ENCODE measurements at places on chromosomes 12 and 14.

GRCh38 chr12:64752833-64753238 lies 6.4 kb downstream of the GNS start:
- no peak for DNase-seq

DNA sequence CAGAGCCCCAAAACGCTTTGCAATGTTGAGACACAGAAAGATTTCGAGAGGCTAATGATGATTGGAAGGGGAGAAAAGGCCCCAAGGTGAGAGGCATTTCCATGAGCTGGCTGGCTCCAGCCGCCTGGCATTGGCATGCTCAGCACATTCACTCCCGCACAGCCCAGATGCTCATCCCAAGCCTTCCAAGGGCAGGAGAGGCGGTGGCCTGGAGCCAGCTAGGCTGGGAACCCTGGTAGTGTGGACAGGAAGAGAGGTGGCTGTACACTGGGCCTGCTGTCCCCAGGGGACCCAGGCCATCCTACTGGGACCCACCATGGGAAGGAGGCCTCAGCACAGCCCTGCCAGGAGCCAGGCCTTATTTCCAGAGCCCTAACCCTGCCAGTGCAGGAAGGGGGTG lies 72.2 kb downstream of the SPTB start:
- no peak for DNase-seq

GRCh38 chr12:44428825-44429224 lies 447.3 kb downstream of the NELL2 start:
- no peak for DNase-seq

DNA sequence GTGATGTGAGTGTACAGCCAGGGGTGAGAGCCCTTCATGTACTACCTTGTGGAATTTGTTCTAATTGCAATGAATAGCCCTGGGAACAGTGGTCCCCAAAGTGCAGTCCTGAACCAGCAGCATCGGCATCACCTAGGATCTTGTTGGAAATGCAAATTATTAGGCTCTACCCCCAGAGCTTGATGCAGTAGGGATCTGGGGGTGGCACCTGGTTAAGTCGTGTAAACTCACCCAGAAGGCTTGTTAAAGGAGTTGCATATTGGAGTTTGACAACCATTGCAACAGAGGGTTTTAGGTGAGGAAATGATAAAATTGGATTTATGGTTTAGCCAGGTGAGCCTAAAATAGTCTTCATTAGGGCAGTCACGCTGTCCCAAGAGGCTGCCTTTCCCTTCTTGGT lies 73.2 kb downstream of the PLEKHG3 start:
- DNase-seq, result no peak

- DNase-seq, result no peak
These were observed 267.4 kb downstream of the APAF1 start for GRCh38 chr12:98912401-98912974.

- DNase-seq, result no peak
These were observed 240.5 kb downstream of the ADGRD1 start for GRCh38 chr12:131194166-131194565.

DNA sequence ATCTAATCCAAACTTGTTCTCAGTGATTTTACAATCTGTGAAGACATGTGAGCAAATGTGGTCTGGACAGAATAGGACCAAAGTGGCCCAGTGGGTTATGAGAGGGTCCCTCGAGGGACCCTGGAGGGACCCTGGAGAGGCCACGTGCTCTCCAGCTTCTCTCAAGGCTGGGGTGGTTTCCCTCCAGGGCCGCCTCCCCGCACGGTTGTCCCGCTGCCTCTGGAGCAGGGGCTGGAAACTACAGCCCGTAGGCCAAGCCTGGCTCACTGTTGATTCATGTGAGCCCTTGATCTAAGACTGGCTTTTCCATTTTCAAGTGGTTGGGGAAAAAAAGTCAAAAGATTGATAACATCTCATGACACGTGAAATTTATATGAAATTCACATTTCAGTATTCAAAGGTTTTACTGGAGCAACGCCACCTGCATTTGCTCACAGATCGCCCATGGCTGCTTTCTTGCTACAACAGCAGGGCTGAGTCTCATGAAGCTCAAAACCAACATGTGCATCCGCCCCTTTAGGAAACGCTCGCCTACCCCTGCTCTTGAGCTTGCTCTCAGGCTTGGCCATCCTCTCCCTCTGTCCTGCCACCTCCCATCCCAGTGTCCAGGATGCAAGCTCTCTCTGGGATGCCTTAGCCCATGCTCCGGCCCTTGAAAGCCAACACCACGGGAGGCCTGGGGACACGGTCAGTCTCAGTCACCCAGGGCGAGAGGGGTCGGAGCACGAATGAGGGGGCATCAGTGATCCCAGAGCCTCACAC lies 12.1 kb upstream of the LRTM2 start:
- DNase-seq, result no peak

DNA sequence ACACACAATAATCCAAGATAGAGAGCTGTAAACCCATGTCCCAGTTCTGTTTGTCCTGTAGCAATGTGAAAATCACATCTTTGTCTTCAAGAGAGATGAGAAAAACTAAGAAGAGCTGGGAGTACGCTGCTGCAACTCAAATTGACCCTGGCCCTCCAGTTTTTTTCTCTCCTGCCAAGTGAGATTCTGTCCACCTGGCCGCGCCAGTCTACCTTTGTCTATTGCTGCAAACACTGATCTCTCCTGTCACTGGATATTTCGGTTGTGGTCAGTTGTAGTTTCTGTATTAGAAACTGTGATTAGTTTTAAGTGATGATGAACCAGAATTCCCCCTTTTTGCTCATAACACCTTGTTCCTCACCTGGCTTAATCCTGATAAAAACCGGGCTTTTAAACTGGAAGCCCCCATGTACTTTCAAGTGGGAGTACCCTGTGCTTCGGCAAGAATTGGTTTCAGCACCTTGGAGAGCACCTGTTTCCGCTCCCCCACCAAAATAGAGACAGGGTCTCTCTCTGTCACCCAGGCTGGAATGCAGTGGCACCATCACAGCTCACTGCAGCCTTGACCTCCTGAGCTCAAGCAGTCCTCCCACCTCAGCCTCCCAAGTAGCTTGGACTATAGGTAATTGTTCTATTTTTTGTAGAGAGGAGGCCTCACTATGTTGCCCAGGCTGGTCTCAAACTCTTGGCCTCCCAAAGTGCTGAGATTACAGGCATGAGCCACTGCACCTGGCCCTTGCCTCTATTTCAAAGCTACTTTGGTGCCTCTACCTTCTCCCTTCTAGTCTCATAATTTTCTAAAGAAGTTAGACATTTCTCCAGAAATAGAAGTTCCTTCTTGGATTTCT lies 156.8 kb downstream of the PHETA1 start:
- no peak for DNase-seq

DNA sequence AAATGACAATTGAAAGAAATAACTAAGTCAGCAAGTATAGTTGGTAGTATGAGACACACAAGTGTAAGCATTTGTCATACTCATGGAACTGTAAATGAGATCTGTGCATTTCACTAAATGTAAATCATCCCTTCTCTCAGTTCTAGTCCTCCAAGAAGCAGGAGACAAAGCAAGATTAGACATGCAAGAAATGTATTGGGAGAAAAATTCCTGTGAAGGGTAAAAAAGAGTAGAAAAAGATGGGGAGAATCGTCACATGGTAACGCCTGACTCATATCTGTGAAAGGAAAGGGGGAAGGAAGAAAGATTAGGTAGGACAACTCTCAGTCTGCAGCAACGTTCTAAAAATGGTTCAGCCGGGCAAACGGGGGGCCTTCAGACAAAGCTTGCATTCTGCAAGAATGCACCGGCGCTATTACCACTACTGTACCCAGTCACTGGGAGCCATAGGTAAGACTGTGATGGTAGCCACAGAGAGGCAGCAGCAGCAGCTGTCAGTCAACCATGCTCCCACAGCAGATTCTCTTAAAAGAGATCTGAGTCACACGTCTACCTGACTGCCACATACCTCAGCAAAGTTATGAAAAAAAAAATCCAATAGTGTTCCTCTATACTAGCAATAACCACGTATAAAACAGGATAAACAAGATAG lies 18.0 kb upstream of the RFX4 start:
- DNase-seq, result no peak

DNA sequence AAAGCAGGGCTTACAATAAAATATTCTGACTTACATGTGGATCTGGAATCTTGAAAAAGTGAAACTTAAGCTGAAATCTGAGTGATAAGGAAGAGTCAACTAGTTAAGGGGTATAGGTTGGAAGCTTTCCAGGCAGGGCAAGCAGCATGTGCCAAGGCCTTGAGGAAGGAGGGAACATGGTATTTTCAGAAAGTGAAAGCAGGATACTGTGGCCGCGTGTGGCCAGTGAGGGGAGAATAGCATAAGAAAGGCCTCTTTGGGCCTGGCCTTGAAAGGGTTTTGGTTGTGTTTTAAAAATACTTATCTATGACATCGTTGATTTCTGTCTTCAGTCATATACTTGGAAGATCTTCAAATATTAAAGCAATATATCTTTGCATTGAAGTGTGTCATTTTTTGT lies 213.4 kb downstream of the AKAP6 start:
- no peak for DNase-seq

All from omental fat pad (tissue), 4 donors.